CD4-positive, alpha-beta T cell treated with Interleukin-4 for 1 hour (primary cell): ENCODE measurements at places on chromosomes 13 and 19.
A peak's percentile ranks its signal among the peaks of the same experiment; 100 is the strongest.

DNA sequence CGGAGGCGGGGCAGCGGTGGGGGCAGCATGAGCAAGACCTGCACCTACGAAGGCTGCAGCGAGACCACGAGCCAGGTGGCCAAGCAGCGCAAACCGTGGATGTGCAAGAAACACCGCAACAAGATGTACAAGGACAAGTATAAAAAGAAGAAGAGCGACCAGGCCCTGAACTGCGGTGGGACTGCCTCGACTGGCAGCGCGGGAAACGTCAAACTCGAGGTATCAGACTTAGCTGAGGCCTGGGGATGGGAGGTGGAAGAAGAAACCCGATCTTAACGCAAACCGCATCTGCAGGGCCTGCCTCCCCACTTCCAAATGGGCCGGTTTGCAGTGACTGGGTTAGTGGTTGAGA is 693 bp downstream of the RFXAP start:
- peak; percentile 20 for DNase-seq

DNA sequence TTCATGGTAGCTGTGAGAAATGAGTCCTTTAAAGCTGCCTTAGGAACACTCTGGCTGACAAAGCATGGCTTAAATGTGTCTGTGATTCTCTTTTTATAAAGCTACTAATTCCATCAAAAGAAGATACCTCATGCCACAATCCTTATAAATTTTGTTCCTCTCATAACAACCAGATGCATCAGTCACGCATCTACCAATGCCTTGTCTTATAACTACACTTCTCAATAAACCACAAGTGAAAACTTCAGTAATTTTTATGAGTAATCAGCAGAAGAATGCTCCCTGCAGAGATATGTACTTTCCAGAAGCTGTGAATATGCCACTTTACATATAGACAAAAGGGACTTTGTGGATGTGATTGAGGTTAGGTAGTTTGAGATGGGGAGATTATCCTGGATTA is 147.8 kb downstream of the SUCLA2 start:
- no peak for DNase-seq

- DNase-seq = no peak
Measured at GRCh38 chr13:107650081-107650701, 565.1 kb downstream of the LIG4 start.

DNA sequence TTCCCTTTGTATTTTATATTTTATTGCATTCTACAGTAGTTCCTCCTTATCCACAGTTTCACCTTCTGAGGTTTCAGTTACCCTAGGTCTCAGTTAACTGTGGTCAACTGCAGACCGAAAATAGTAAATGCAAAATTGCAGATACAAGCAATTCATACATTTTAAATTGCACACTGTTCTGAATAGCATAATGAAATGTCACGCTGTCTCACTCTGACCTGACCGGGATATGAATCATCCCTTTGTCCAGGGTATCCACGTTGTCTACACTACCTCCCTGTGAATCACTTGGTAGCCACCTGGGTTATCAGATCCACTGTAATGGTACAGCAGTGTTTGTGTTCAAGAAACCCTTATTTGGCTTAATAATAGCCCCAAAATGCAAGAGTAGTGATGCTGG is 325.0 kb downstream of the DNAJC15 start:
- DNase-seq = no peak

GRCh38 chr13:89687066-89687465 is 1660.4 kb upstream of the MIR17HG start:
- DNase-seq = no peak

DNA sequence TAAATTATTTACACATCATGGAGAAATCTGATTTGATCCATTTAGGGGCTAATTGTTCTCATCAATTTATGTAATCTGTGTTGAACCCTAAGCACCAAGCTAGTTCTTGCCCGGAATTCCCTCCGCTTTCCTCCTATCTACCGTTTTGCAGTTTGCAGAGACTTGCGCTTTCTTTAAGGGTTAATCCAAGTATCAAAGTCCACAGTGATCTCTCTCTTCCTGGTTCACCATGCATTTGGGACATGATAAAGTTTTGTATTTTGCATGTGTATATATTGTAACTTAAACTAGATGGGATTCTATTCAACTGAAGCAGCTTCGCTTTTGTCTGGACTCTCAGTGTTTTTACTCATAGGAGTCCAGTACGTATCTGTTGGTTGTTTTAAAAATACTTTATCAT is 13.8 kb upstream of the KLF5 start:
- no peak for DNase-seq

DNA sequence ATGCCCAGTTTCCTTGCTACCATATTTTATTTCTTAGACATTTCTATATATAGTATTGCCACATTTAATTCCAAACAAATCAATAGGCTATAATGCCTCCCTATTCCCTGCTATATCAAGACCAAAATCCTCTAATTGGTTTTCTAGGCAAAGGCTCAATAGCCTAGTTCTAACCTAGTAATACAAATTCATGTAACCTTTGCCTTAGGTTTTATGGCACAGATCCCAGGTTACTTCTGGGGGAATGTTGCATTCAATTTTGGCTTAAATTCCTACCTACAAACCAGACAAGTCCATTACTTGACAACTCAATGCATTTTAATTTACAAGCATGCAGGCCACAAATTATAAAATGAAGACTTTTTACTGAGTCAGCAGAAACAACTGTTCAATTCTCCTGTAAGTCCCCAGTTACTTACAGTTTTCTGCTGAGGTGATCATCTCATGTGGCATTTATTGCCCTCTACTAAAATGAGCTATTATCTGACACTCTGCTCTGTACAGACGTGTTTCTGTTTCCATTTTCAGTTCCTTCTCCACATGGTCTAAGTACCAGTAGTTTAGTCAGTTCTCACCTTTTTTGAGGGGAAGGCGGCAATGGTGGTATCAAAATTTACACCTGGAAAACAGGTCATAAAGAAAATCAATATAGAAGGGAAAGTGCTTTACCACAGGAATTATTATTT is 11.7 kb downstream of the KCNRG start:
- DNase-seq = no peak

DNA sequence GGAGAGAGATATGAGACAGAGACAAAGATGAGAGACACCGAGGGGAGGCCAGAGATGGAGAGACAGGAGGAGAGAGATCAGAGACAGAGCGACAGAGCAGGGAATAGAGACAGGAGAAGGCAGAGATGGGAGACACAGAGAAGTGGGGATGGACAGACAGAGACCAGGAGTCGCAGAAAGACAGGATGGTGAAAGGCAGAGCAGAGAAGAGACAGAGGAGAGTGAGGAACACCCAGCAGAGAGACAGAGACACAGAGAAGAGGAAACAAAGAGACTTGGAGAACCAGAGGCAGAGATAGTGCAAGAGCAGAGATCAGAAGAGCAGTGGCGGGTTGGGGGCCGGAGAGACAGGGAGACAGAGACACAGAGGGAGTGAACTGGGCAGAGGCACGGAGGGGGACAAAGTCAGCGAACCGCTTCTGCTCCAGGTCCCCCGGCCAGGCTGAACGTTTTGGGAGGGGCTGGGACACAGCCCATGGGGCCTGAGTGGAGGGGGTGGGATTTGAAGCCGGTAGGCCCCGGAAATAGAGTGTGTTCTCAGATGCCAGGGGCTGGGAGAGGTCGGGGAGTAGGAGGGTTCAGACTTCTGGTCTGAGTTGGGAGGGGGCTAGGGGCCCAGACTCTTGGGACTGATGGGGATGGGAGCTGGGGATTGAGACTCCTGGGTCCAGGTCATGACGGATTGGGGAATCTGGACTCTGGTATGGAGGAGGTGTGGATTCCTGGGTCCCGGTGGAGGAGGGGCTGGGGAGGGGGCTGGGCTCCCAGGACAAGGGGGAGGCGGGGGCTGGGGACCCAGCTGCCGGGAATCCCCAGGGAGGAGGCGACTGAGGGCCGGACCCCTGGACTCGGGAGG is 654 bp downstream of the ZNF579 start:
- no peak for DNase-seq

- DNase-seq = no peak
Measured at GRCh38 chr13:76725211-76725610, 161.0 kb downstream of the KCTD12 start.

- no peak for DNase-seq
Measured at GRCh38 chr13:29429286-29429900, 166.1 kb downstream of the SLC7A1 start.

- DNase-seq = peak; percentile 5
Measured at GRCh38 chr13:98918771-98919170, 59.1 kb downstream of the DOCK9 start.

GRCh38 chr19:2303211-2303798 is 4.6 kb downstream of the LINGO3 start:
- no peak for DNase-seq

- no peak for DNase-seq
Measured at GRCh38 chr13:71278512-71278911, 588.5 kb downstream of the DACH1 start.

- DNase-seq = no peak
Measured at GRCh38 chr13:109874484-109875454, 88.4 kb upstream of the IRS2 start.

- peak; percentile 83 for DNase-seq
Measured at GRCh38 chr19:10295305-10295846, 5.6 kb downstream of the ICAM5 start.

DNA sequence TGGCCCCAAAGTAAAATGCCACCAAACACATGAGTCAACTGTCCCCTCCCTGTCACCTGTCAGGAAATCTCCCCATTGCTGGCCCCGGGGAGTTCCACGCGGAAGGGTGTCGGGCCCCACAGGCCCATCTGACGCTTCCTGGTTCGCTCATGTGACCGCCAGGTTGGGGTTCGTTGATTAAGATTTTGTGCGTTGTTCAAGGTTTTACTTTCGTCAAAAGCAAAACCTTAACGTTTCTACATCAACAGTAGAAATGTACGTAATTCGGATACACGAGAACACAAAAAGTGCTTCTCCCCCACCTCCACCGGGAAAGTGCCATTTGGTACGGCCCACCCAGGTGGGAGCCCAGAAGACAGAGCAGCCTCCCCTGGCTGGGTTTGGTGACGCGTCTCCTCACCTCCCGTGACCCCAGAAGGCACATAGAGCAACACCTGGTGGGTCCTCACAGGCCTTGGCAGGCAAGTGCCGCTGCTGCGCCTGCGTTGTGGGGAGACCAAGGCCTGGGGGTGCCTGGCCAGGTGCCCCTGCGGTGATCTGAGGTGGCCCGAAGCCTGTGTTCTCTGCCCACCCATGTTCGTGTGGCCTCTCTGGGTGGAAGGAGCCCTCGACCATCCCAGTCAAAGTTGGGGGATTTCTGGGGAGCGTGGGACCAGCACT is 161.6 kb downstream of the KDM4B start:
- DNase-seq = peak; percentile 92

DNA sequence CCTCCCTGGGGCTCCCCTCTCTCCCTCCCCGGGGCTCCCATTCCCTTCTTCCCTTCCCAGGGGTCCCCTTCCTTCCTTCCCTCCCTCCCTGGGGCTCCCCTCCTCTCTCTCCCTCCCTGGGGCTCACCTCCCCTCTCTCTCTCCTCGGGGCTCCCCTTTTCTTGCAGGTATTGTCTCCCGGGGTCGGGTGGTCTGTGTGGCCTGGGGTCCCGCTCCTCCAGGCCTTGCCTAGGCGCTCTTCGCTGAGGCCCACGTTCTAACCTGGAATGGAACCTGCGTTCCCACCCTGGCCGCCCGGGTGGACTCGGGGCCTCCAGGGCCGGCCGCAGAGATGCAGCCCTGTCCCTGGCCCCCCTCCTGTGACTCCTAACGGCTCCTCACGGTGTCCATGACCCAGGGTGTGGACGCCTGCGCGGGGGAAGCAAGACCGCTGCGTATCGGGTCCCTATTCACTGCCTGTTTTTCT is 940 bp upstream of the DCUN1D2 start:
- DNase-seq = no peak

DNA sequence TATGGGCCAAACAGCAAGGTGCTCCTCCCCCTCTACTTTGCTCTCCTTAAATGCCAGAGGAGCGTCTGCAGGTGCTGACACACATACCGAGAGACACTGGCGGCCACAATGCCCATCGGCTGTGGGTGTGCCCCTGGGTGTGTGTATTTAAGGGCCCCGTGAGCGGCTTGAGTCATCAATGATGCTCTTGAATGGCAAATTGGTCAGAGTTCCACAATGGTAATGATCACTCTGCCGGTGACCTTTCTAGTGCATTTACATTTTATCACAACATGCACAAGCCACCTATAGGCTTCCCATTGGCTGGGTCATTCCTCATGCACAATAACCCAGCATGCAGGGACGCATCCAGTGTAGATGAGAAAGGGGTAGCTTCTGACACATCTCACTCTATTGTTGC is 124.8 kb downstream of the ZNF536 start:
- no peak for DNase-seq

- DNase-seq = no peak
Measured at GRCh38 chr19:29299416-29300380, 86.7 kb upstream of the UQCRFS1 start.

- no peak for DNase-seq
Measured at GRCh38 chr13:50467156-50468110, 376.1 kb downstream of the DLEU7 start.

DNA sequence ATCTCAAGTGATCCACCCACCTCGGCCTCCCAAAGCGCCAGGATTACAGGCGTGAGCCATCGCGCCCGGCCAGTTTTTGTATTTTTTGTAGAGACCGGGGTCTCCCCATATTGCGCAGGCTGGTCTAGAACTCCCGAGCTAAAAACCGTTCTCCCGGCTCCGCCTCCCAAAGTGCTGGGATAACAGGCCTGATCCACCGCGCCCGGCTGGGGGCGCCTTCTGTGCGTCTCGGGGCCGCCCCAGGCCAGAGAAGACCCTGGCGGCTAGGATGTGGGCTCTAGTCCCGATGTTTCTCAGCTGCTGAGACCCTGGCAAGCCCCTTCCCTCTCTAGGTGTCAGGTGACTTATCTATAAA is 3.6 kb downstream of the ARHGAP45 start:
- no peak for DNase-seq
